ENCODE measurements at places on chromosomes 2 and 18. TPM values are rescaled to one million over a fixed set of nuclear protein-coding genes. Genes with fewer than 3 reads are reported as not detected.

DNA sequence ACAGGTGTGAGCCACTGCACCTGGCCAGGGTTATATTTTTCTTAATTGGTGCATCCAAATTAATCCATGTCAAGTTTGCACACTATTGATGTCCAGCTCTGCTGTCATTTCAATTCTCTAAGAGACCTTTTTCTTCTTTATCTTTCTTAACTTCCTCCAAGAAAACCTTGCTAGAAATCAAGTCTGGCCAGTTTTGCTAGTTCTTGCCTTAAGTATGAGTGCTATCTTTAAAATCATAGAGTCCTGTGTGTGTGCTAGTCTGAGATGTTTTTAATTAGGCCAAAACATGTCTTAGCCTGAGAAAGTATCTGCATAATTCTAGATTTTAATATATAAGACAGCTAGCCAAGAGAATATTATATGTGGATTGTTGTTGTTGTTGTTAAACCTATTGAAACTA lies 56.2 kb upstream of the SLC39A10 start:
- no peak for DNase-seq

DNA sequence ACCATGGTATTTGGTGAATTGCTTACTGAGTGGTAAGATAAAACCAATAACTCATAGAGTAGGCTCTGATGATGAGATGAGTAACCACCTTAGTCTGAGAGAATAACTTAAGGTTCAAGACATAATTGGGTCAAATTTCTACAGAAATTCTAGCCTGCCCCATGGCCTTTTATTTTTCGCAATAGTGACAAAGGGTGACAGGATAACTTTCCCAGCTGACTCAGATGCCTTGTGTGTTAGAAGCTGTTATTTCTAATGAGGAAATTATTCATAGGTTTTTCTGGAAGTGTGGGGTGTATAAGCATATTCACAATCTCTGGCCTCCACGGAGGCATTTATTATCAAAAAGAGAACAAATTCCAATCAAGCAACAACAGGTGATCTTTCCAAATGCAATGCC lies 159.0 kb downstream of the NUP35 start:
- DNase-seq = no peak

DNA sequence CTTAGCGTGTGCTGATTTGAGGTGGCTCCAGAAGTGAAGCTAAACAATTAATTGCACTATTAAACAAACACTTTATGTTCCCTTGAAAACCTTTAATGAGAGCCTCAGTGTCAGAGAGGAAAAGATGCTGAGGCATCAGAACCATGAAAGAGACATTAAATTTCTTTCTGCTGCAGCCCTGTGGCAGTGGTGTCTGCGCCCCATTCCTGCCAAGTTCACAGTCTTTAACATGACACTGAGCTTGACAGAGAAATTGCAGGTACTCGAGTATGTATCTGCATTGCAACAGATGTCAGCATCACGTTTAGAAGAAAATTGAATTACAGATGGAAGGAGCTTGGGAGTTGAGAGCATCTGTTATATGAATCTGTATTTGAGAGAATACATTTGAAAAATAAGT lies 111.3 kb upstream of the CREB1 start:
- DNase-seq = no peak

DNA sequence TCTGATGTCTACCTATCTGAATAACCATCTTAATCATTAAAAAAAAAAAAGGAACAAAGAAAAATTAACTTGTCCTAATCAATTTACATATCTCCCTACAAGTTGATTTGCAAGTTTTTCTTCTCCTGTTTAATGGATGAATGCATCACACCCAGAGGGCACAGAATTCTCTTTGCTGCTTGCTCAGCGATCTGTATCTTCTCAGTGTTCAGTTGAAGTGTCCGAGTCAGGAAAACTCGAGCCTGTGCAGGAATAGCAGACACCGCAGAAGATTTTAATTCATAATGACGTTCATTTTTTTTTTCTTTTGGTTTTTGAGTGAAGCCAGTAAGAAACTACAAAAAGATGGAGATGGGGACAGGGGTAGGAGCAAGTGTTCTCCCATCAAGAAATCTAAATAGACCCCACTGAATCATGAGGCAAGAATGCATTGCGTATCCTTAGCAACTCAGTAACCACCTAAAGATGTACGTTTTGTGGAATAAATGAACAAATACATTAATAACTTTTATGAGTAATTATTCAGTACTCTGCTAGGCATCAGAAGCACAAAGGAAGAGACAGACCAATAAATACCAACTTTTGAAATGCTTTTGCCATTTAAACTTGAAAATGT lies 675.5 kb downstream of the LRP1B start:
- DNase-seq = no peak

DNA sequence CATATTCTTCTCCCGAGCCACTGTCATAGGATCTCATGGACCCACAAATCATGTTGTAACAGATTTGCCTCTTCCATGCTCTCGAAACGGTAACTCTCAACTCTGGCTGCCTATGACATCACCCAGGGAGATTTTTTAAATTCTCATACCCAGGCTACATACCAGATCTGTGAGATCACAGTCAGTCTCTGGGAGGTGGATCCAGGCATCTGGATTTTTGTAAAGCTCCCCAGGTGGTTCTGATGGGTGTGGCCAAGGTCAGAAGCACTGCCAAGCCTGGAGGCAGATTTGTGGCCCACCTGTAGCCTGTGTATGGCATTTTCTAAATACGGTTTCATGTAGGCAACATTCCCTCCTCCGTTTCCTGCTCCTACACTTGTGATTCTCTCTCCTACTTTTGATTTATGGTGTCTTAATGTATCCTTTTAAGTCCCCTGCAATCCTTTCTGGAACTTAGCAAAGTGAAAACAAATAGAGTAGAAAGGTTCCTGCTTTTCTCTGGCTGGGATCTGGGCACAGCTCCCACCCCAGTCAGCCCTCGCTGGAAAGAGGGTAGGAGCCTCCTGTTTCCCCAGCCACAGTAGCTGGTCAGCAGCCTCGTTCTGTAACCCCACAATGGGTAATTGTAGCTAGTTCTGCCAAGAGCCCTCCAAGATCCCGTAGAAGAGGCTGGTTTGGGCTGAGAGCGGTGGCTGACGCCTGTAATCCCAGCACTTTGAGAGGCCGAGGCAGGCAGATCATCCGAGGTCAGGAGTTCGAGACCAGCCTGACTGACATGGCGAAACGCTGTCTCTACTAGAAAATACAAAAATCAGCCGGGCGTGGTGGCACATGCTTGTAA lies 96.2 kb downstream of the KLHL29 start:
- DNase-seq = no peak

Gene SF3B6
- total RNA-seq = 171 TPM

DNA sequence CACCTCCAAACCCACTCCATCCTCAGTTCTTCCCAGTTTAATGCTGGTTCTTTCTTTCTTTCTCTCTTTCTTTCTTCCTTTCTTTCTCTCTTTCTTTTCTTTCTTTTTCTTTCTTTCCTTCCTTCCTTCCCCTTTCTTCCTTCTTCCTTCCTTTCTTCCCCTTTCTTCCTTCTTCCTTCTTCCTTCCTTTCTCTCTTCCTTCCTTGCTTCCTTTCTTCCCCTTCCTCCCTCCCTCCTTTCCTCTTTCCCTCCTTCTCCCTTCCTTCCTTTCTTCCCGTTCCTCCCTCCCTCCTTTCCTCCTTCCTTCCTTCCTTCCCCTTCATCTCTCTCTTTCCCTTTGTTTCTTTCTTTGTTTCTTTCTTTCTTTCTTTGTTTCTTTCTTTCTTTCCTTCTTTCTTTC lies 50.9 kb downstream of the PDCL3 start:
- no peak for DNase-seq

Gene HOXD11
- total RNA-seq = not detected

DNA sequence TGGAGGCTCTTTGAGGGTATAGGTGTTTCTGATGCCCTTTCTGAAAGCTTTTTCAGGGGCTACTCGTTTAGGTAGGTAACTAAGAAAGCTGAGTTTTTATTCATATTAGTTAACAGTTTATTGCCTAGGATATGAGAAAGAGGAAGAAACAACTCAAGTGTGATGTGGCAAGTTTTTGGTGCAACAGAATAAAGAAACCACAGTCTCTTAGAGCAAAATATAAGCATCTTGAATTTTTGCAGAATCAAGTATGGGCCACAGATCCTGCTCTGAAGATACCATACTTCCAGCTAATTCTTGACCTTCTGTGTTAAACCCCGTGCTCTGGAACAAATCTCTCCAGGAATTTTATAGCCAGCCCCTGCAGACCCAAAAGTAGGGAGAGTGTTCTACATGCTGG lies 147.7 kb upstream of the SLC1A4 start:
- no peak for DNase-seq

Gene STEAP3
- not detected for total RNA-seq

Gene SCN2A
- 0.11 TPM for total RNA-seq

DNA sequence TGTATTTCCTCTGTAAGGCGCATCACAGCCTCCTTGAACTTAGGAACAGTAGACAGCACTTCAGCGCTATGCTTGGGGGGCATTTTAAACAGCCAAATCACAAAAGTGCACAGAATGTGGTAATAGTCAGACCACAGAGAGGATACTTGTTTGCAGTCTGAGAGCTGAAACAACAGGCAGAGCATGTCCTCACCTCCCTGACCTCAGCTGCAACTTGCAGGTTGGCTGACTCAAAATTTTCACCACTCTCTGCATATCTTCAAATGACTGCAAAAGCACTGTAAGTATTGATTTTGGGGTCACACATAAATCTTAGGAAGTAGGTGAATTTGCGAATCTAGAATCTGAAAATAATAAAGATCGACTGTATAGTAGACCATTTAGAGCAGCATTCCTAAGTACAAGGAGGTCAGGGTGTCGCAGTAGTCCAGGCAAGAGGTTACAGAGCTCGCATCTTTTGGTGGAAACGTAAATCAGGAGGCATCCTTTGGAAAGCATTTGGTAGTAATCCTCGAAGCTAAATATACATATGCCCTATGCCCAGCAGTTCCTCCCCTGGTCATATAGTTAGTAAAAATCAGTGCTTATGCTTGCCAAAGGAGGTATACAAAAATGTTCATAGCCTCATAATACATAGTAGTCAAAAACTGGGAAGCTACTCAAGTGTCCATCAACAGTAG lies 108.2 kb upstream of the MYCN start:
- no peak for DNase-seq

DNA sequence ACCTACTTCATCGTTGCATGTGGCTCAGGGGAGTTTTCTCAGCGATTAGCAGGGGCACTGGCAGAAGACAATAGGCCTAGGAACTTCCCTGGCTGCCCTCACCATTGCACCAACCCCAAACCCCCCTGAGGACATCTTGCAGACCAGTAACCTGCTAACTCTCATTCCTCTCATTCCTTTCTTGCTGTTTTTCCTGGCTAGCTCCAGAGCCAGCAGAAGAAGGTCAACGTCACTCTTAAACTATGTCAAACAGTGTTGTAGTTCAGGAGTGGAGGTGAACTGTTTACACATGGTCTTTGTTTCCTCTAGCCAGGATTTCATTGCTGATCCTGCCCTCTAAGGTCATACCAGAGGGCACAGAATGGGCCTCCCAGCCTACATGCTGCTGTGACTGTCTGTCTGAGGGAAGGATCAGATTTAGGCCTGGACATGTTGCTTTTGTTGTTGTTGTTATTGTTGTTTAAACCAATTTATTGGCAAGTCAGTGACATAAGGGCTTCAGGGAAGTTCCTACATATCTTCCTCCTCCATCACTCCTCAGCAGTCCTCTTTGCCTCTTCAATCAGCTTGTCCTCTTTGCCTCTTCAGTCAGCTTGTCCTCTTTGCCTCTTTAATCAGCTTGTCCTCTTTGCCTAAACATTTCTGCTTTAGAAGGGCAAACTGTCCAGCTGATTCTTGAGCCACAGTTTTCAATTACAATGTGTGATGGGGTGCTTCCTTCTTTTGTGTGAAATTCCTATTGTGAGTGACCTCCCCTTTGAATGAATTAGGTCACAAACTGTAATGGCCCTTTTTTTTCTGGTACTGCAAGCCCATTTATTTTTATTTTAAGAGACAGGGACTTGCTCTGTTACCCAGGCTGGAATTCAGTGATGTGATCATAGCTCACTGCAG lies 471.9 kb upstream of the TNP1 start:
- no peak for DNase-seq

Gene SERPINB10
- total RNA-seq = not detected

DNA sequence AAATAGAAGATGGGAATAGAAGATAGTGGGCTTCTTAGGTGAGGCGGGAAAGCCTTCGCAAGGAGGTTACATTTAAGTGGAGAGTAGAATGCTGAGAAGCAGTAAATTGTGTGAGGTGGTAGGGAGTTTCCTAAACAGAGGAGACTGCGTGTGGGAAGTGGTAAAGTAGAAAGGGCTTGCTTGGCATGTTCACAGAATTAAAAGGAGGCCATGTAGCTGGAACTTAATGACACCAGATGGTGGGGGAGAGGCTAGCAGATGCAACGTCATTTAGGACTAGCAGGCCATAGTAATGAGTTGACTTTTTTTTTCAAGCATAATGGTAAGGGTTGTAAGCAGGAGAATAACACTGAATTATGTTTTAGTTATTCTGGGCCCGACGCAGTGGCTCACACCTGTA lies 13.0 kb upstream of the RTN4 start:
- no peak for DNase-seq

Gene NCKAP5
- total RNA-seq = not detected

DNA sequence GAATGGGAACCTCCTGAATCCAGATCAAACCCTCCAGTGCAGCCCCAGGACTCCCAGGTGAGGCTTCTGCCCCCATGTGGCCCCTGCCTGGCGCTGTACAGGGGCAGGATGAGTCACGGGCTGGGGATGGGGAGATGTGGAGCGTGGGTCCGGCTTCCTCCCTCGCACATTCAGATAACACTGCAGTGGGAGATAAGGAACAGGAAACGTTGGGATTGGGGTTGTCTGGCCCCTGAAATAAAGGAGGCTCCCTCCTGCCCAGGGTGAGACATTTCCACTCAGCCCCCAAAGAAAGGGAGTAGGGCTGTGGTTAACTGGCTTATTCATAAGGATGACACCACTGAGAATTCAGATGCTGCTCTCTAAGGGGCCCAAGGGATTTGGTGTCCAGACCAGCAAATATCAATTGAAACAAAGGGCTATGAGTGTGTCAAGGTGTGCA lies 30.7 kb downstream of the IGFBP5 start:
- no peak for DNase-seq

- DNase-seq = no peak
These were observed 259.1 kb upstream of the MYT1L start for GRCh38 chr2:2590141-2590540.

Gene HOXD13
- total RNA-seq = not detected

DNA sequence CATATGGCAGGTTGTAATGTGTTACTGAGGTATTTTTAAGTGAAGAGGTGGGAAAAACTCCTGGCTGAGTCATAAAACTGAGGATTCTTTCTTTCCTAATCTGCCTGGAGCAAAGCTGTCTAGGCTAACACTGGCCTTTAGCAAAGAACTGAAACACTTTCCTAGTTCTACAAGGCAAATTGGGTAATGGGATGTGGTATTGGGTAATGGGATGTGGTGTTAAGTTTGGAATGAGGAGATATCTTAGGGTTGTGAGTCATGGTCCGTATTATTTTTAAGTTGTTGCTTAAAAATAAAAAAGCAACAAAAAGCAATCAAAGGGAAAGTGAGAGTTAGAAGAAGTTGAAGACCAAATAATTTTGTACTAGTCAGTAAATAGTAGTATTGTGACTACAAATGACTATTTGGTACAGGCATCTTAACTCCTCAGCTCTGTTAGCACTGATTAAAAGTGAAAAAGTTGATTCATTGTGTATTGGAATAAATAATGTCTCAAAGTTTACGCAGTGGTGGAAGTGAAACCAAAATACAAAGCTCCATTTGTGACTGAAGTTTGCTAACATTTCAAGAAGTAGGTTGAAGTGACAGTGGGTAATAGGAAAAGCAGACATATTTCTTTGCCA lies 216.8 kb downstream of the CAMKMT start:
- no peak for DNase-seq

Data from activated naive CD4-positive, alpha-beta T cell treated with anti-CD3 and anti-CD28 coated beads, Interleukin-2, amount 50 U/mL, for 72 hours (primary cell).